ENCODE measurements at places on chromosomes 12 and 14.

- no peak for DNase-seq
- peaks cover 34% of the 10 kb centered on the region for H3K27me3 ChIP-seq
- H3K36me3 ChIP-seq = no peaks in the 10 kb centered on the region
- no peak overlapping the region for H3K27ac ChIP-seq
- peaks cover 1% of the 10 kb centered on the region for H3K4me1 ChIP-seq
Measured at GRCh38 chr12:112798048-112798760, 6.7 kb downstream of the RPH3A start.

DNA sequence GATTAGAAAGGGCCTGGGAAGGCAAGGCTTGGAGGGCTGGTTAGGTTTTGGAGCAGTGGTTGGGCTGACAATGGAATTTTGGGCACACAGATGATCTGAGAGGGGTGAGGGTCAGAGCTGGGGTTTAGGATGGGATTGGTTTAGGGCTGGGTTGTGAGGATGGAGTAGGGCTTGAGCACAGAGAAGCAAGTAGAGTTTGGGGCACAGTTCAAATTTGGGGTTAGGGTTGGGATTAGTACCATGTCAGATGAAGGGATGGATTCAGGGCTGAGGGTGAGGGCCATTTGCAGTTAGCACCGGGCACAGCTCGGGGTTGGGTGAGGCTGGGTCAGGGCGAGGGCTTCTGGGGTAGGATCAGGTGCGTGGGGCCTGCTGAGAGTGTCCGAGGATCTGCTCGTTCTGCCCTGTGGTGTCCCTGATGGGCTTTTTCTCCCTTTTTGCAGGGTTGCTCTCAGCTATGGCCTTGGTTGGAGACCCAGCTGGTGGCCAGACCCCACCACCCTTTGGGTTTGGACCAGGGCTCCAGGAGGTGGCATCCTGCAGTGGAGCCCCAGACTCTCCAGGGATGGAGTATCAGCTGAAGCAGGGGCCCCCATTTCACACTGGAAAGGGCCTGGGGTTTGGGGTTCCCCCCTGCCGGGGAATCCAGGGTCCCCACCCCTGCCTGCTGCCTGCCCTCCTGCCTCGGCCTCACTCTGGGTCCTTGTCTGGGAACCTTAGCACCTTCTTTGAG, 45.6 kb downstream of the KRT80 start:
- no peak overlapping the region for H3K4me3 ChIP-seq
- DNase-seq = no peak
- H3K27ac ChIP-seq = no peak overlapping the region
- no peaks in the 10 kb centered on the region for H3K36me3 ChIP-seq

- no peak overlapping the region for H3K4me3 ChIP-seq
- DNase-seq = no peak
- no peaks in the 10 kb centered on the region for H3K27me3 ChIP-seq
- H3K4me1 ChIP-seq = peaks cover 81% of the 10 kb centered on the region
- H3K36me3 ChIP-seq = peaks cover 29% of the 10 kb centered on the region
- peak overlapping the region; percentile 35 for H3K27ac ChIP-seq
Measured at GRCh38 chr12:11712491-11712890, 63.0 kb downstream of the ETV6 start.

DNA sequence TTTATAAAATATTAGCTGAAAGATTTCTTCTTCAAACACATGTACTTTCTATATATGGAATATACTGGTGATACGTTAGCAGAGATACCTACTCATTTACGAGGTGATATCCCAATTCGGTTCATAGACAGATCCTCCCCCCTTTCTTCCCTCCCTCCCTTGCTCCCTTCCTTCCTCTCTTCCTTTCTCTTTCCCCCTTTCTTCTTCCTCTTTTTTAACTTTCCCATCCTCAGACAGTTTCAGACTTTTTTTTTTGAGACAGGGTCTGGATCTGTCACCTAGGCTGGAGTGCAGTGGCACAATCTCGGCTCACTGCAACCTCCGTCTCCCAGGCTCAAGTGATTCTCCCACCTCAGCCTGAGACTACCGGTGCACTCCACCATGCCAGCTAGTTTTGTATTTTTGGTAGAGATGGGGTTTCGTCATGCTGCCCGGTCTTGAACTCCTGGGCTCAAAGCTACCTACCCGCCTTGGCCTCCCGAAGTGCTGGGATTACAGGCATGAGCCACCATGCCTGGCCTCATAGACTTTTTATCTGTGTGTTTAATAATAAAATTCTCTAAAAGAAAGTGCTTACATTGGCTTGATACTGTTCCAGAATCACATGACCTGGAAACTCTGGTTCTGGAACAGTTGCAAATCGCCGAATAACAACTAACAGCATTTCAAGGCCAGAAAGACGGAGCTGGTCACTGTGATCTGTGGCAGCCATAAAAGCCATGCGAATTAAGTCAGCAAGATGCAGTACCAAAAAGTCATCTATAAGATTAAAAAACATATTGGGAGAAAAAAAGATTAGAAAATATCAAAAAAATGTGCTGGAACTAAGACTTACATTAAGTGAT, 99.2 kb downstream of the HEATR5A start:
- H3K36me3 ChIP-seq = peaks cover 1% of the 10 kb centered on the region
- H3K27ac ChIP-seq = no peak overlapping the region
- H3K27me3 ChIP-seq = no peaks in the 10 kb centered on the region
- no peak overlapping the region for H3K4me3 ChIP-seq

GRCh38 chr14:64447876-64448670, 17.2 kb upstream of the AKAP5 start:
- H3K27me3 ChIP-seq = no peaks in the 10 kb centered on the region
- peaks cover 53% of the 10 kb centered on the region for H3K36me3 ChIP-seq
- no peak overlapping the region for H3K4me3 ChIP-seq
- peak overlapping the region; percentile 42 for H3K27ac ChIP-seq
